ENCODE measurements at places on chromosomes 2 and 18.
A peak's percentile ranks its signal among the peaks of the same experiment; 100 is the strongest.

- DNase-seq = no peak
Observed at GRCh38 chr2:128024816-128025215, 3.0 kb downstream of the SAP130 start.

GRCh38 chr2:236178890-236179235 is 10.7 kb upstream of the GBX2 start:
- DNase-seq = no peak

GRCh38 chr2:179237209-179237946 is 27.3 kb downstream of the SESTD1 start:
- DNase-seq = no peak

DNA sequence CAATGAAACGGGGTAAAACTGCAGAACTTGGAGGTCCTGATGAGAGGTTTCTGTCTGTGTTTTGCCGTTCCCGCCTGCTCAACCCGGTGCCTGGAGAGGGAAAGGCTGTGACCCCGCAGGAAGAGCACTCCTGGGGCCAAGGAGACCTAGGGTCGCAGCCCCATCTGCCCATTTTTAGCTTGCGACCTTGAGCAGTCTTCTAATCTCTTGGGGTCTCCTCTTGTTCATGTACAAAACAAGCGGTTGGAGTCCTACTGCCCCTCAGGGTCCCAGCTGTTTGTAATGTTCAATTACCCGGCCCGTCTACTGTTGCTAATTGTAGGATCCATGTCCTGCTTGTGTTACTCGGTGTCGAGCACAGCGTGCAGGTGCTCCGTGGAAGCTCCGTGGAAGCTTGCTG is 104.5 kb downstream of the PTGR3 start:
- no peak for DNase-seq

DNA sequence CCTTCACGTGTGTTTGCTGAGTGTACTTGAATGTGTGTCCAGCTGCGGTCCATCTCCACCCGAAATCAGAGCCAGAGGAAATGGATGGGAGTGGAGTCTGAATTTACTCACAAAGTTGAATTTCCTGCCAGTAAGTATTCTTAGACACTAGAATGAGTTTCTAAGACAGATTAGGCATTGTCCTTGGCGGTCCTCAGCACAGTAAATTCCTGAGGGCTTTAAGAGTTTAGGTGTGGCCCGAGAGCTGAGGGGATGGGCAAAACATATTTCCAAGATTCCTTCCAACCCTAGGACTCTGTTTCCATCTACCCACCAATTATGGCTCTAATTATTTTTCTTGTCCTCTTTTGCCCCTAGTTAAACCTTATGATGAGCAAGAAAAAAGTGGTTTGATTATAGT is 90.3 kb upstream of the PHLPP1 start:
- DNase-seq = no peak

- DNase-seq = no peak
Observed at GRCh38 chr2:156486614-156487013, 50.4 kb downstream of the GPD2 start.

DNA sequence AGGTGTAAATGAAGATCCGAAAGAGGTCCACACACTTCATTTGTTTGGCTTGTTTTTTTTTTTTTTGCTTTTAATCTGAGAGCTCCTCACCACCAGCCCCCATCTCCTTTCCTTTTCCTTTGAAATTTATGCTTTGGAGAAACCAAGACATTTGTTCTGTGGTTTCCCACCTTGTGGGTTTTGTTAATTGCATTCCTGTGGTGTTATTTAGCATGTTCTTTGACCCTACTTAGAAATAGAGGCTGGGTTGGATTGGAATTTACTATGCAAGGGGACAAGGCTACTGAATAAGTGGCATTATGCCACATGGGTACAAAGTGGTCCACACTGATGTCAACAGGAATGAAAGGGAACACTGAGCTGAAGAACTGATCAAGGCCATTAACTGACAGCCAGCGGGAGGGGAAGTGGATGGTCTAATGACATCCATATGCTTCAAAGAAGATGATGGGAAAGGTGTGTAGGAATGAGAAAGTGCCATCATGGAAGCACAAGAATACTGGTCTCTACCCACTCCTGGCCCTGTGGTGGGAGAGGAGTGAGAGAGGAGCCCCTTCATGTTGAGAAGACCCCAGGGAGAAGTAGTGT is 8.9 kb downstream of the CCL20 start:
- DNase-seq = no peak

- no peak for DNase-seq
Observed at GRCh38 chr2:183034806-183035205, 3.5 kb downstream of the NCKAP1 start.

DNA sequence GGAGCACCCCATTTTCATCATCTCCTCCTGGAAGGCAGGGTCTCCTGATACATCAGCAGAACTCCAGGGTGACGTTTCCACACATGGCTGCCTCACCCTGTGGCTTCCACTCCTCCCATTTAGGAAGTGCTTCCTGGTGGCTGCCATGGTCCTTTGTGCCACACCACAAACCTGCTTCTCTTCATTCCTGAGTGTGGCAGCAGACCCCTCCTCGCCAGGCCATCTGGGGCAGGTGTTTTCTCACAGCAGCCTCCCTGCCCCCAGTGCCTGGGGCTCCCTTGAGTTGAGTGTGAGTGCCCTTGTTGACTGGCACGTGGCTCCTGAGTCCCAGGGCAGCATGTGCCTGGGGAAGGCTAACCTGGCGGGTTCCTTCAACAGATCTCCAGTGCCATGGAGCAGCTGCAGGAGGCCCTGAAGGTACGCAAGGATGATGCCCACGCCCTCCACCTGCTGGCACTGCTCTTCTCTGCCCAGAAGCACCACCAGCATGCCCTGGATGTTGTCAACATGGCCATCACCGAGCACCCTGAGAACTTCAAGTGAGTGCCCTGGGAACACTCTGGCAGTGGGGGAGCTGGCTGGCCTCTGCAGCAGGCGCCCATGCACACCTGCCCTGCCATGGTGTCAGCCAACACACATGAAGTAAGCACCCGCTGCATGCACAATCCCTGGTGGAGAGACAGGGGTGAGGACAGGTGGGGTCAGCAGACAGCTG is 113.4 kb upstream of the MCFD2 start:
- DNase-seq = no peak

DNA sequence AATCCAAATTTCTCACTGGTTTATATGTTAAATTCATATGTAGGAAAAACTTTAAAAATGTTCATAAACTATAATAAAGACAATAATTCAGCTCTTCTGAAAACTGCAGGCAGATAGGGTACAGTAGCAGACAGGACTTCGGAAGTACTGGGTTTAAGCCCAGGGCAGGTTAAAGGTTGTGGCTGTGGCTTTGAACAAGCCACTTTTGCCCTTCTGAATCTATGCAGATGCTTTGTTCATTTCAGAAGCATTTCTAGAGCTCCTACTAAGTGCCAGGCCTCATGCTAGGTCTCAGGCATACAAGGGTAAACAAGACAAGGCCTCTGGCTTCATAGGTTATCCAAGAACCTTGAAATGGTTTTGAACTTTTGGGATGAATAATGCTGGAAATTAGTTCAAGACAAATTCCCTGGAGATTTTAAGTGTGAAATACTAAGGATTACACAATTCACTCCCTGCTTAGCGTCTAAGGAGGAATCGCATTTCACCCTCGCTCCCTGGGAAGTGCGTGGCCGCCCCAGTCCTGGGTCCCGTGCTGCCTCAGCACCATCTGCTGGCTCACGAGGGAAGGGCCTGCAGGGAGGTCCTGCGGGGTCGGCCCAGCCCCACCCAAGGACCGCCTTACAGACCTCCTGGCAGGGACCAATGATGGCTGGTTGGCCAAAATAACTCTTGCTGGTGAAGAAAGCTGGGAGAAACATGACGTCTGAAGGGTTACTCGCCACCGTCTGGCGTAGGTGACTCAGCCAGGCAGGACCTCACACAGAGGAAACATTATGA is 67.7 kb upstream of the L3MBTL4 start:
- DNase-seq = no peak

DNA sequence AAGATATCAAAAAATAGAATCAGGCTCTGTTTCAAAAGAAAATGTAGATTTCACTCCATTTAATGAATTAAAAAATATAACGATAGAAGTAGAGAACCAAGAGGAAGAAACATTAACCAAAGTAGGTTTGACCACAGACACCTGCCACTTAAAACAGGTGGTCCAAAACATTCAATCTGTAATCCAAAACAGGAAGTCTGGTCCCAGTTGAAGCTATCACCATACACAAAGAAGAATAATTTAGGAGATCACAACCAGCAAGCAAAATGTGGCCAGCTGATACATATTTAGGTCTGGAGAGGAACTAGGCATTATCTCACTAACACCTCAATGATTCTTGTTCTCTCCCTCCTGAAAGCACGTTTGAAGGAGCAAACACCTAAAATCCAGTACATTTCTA is 73.1 kb downstream of the FTCDNL1 start:
- no peak for DNase-seq

DNA sequence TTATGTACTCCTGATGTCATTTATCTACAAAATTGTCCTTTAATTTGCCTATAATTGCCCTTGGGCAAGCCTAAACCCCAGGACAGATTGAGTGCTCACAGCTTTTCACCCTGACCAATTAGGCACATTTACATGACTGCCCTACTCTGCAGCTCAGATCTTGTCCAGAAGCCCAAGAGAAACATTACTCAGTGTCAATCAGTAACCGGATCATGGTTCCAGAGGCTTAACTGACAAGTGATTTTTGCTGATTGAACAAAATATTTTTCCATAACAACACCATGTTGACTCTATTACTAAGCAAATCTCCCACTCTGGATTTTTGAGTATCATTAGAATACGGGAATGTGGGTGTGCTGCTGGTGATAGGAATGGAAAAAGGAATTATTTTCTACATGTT is 465.4 kb upstream of the TNP1 start:
- no peak for DNase-seq

- no peak for DNase-seq
Observed at GRCh38 chr2:134711692-134712091, 7.1 kb downstream of the TMEM163 start.

DNA sequence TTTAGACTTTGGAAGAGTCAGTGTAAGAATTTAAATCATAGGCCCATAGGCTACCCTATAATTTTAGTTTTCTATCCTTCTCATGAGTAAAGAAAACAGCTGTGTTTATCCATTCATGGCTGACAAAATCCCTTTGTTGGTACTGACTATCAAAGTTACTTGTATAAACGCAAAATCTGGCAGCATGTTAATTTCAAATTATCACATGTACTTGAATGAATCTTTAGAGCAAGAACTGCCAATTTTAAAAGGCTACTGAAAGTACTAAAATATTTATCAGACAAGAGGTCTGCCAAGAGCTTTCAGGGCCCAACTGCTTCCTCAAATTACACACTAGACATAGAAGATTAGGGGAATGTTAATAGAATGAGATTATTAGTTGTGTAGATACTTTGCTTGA is 66.6 kb downstream of the MYL12B start:
- no peak for DNase-seq

GRCh38 chr18:46211816-46212215 is 107.6 kb downstream of the HAUS1 start:
- no peak for DNase-seq

- DNase-seq = peak; percentile 90
Observed at GRCh38 chr2:101308432-101309210, at the start of gene RNF149. Gene RNF149 (minus strand): TSS chr2:101308701. CDS start chr2:101308588, 113 bp downstream.

- DNase-seq = no peak
Observed at GRCh38 chr2:16038621-16039020, 98.3 kb downstream of the MYCN start.

GRCh38 chr2:28327956-28328922 is 64.4 kb upstream of the FOSL2 start:
- DNase-seq = no peak

GRCh38 chr2:25309402-25309801 is 32.3 kb downstream of the DNMT3A start:
- peak; percentile 47 for DNase-seq

DNA sequence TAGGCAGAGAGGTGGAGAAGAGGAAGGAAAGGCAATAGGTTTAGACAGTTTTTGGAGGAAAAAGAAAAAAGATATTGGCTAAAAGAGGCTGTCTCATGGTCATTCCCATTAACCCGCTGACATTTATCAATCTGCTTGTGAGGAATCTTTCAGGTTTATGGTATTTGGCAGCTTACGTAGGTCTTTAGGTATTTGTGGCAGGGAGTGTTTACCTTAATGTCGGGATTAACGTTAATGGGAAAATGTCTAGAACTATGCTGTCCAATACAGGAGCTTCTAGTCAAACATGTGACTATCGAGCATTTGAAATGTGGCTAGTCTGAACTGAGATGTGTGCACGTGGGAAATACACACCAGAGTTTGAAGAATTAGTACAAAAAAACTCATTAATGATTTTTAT is 144.2 kb downstream of the BABAM2 start:
- DNase-seq = no peak

DNA sequence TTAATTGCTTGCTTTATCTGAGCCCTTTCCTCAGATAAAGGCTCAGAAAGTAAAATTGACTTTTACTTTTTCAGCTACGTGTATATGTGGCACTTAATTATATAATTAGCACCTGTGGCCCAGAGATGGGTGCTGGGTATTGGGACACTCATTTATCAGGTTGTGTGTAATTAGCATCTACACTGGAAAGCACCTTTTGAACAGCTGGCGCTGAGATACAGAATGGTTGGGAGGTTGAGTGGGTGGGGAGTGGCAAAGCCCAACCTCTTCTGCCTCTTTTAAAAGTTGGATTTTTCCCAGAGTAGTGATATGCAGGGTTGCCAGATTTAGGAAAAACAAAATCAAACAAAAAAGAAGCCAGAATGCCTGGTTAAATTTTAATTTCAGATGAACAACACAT is 23.9 kb downstream of the SPTBN1 start:
- DNase-seq = no peak

GRCh38 chr2:10941383-10941782 is 29.6 kb downstream of the KCNF1 start:
- DNase-seq = no peak

DNA sequence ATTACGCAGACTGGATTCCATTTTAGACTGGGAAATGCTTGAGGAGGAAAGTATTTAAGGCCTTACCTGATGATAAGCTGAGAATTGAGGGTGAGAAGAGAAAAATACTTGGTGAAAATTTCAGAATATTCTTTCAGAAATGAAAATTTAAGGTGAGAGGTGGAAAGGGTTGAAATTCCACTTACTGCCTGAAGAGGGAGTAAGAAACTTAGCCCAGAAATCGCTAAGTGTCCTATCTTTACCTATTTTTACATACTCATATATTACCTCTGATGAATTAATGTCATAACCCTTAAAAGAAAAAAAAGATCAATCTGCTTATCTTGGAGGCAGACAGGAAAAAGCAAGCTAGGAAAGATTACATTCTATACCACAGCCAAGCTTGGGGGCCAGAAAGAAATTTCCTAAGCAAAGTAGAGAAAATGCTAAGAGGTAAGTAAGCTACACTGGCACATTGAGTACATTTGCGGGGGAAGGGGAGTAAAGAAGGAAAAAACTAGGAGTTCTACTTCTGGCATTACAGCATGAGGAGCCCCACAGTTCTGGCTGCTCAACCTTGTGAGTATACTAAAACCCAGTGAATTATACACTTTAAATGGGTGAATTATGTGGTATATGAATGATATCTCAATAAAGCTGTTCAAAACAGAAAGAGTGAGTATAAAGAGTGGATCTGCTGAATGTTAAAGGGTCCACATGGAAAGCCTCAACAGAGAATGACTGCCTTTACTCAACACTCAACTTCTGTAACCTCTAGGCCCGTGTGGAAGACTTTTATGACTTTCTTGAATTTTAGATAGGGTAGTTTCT is 33.8 kb downstream of the SMC6 start:
- no peak for DNase-seq

Measured in stimulated activated CD4-positive, alpha-beta T cell treated with anti-CD3 and anti-CD28 coated beads, TNF-alpha, amount 100 ng/mL, for 1 hour (primary cell).